Right renal pelvis (tissue), 4 donors: ENCODE measurements at places on chromosomes 5 and 9. TPM values are rescaled to one million over a fixed set of nuclear protein-coding genes. Genes with fewer than 3 reads are reported as not detected.

BTNL3 gene
- polyA plus RNA-seq, result not detected

FGFR4 gene
- polyA plus RNA-seq, result 62.6 TPM

CDC20B gene
- polyA plus RNA-seq, result 0.94 TPM

TOMM5 gene
- 134 TPM for polyA plus RNA-seq

TMOD1 gene
- 2.9 TPM for polyA plus RNA-seq

DNA sequence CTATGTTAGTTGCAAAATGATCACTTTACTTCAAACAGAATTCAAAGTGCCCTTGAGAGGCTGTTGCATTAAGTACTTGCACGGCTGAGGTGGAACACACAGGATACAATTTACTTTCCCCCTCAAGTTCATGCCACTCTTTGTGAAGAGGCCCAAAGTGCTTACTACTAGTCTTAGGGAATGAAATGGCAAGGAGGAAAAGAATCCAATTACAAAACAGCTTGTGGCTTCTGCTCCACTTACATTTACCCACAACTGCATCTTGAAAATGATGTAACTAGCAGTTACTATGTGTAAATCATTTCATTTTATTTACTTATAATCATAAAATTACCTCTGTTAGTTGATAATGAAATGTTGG is 14.6 kb downstream of the FOXD1 start:
- DNase-seq, result no peak

DNA sequence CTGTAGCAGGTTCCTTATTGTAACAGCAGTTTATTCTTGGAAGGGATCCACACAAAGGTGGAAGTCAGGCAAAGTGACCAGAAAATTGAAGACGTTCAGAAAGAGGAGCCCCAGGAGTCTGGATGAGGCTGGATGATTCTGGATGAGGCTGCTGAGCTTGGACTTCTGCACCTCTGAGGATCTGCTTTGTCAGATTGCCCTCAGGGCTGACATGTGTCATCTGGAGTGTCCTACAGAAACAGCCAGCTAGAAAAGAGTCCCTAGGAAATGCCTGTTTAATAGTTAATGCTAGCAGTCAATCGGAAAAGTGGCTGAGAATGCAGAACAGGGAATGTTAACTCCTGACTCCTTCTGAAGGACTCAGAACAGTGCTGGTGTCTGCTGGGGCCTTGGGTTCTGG is 236.4 kb downstream of the LRRC70 start:
- no peak for DNase-seq

GRCh38 chr9:130781569-130781968 is 53.5 kb upstream of the ABL1 start:
- DNase-seq, result no peak

DNA sequence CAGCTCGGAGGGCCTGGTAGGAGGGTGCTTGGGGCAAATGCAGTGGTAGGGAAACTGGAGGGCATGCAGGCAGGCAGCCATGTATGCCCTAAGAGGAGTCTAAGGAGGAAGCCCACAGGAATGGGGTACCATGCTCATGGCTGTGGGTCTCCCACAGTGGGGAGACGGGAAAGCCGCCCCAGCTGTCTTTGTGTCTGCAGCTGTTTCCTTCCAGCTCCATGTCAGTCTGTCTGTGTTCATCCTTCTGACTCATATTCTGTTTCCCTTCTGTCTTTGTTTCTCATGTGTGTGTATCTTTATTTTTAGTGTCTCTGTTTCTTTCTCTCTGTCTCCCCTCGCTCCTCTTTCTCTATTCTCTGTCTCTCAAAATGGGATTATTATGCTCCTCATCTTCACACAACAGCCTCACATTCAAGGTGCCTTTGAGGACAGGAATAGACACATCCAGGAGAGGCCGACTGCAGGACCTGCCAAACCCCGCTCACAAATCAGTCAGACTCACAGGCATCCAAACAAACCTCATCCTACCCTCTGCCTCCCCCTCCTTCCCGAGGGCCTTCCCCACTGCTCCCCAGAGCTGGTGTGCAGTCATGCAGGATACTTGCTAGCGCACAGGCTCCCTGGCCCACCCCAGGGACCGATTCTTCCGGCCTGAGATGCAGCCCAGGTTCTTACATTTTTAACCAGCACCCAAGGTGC is 68.4 kb upstream of the RARS1 start:
- DNase-seq, result no peak

DNA sequence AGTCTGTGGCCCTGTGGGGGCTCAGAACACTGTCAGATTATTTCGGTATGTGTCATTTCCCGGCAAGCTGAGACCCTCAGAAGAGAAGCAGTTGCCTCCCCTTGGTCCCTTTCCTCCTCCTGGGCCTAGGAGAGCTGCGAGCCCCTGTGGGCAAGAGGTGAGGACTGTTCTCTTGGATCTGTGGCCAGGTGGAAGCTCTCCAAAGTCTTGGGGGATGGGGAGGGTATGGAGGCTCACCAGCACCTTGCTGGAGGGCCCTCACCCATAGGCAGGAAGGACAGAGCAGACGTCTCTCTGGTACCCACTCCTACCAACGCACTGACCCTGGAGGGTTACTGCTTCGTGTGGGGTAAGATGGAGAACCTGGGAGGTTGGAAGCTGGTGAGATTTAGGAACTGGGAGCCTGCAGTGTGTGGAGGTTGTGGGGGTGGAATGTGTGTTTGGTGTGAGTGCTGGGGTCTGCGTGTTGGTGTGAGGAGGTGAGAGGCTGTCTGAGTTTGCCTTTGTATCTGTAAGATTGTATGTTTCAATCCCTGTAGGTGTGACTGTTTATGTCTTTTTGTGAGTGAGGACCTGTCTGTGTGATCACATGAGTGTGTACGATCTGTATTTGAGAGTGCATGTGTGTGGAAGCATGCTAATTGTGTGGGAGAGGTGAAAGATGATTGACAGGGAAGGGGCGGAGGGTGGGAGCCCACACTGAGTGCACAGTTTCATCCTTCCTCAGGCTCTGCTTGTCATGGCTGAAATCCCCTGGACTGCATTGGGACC is 52.4 kb upstream of the PSD2 start:
- DNase-seq, result no peak

DNA sequence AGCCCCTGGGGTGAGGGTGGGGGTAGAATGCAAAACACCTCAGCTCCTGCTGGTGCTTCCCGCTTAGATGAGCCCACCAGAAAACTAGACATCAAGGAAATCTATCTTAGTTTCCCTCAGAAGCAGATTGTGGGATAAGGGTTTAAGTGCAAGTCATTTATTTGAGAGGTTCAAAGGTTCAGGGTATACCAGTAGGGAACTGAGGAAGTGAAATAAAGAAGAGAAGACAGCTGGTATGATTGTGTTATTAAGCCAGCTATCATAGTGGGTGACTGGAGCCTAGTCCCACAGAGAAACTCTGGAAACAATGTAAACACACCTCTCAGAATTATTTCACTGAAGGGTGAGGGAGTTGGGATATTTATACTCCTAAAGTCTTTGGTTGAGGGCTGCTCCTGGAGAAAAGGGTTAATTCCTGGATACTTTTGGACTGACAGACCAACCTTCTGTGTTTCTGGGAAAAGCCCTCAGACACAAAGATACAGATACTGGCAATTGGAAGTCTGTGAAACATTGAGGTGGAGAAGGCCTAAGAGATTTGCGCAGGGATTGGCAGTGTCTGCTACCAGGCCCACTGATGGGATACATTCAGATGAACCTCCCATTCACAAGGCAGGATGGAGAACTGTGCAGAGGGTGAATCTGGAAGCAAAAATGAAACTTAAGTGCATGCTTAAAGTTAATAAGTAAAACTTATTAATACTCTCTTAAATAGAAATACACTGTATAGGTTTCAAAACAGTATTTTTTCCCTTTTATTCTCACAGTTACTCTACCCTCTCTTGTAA is 6.4 kb upstream of the DCTN4 start:
- DNase-seq, result no peak

GRCh38 chr9:105679257-105680022 is 14.9 kb upstream of the TMEM38B start:
- DNase-seq, result no peak

DNA sequence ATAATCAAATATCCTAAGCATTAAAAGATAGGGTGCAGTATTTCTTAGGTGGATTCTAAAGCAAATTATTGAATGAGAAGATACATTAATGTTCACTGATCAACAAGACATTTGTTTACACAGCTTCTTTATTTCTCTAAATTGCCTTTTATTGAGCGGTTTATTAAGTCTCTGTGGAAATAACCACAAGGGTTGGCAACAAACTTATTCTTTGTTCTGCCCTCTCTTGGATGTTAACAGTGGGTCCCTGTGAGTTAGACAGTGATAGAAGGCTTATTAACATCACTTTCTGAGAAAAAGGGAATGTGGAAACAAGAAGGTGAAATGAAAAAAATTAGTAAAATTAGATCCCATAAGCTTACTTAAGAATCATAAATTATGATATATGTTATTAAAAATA is 82.7 kb upstream of the C6 start:
- DNase-seq, result no peak

GRCh38 chr5:53246042-53246836 is 136.7 kb upstream of the MOCS2 start:
- no peak for DNase-seq

- no peak for DNase-seq
These were observed 20.1 kb downstream of the NFIB start for GRCh38 chr9:14293801-14294200.

DNA sequence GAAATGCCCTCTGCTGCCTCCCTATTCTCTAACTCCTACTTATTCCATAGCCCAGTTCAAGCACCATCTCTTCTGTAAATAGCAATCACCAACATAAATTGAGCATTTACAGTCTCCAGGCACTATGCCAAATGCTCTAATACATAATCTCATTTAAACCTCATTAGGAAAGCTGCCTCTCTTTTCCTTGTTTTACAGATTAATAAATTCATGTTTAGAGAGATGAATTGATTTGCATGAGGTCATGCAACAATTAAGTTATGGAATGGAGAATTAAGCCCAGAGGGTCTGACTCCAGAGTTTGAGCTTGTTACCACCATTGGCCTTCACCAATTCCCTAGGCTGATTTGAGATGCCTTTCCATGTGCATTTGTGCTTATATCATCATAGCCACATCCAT is 23.4 kb upstream of the RFX3 start:
- no peak for DNase-seq
